RCC 7860 (cell line): ENCODE measurements at places on chromosomes 4 and X.
A peak's percentile ranks its signal among the peaks of the same experiment; 100 is the strongest.

DNA sequence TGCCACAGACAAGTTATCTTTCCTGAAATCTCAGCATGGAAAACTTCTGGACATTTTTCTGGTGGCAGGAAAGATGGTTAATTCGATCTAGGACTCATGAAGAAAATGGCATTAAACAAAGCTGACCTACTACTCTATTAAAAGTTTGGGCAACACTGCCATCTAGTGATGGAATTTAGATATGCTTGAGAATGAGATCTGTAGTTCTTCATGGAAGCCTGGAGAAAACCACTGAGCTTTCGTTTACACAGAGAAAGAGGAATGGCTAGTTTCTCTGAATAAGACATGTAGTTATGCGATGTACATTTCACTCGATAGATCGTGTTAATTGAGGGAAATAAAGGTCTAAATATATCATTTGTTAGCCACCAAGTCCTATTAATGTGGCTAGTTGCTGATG lies 51.7 kb upstream of the CHRDL1 start:
- DNase-seq = peak; percentile 22

GRCh38 chrX:24643116-24643515 lies 4.0 kb downstream of the PCYT1B start:
- DNase-seq = no peak

DNA sequence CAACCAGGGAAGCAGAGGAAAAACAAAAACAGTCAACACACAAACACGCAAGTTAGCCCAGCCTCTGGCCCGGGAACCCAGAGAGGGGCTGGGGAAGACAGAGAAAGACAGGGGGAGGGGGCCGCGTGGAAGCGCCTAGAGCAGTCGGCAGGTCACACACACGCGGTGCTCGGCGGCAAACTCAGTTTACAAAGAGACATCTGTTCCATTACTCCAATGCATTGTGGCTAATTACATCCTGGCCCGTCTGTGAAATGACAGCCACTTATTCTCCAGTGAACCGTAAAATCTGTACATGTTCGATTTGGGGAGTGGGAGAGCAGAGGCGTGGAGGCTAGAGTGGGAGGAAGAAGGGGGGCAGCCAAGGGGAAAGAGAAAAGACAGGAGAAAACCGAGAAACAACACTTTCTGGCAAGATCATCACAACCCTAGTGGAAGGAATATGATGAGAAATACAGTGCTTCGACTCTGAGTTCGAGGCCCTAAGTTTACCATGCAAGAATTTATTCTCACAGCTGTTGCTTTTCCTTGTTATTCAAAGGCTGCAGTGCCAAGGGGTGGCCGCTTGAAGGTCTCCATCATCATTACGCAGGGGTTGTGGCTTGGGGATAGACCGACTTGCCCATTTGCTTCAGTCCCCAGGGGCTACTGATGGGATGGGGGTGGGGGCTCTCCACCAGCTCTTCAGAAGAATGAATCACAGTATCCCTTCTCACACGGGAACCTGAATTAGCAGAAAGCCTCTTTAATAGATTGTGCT lies 167.7 kb downstream of the MGST2 start:
- DNase-seq = no peak

- DNase-seq = peak; percentile 66
These were observed 17.2 kb upstream of the RTL9 start for GRCh38 chrX:110341189-110342035.

- peak; percentile 83 for DNase-seq
These were observed 141.2 kb downstream of the PDGFC start for GRCh38 chr4:156830351-156830750.

GRCh38 chrX:440636-441035 lies 53.9 kb upstream of the PPP2R3B start:
- no peak for DNase-seq

DNA sequence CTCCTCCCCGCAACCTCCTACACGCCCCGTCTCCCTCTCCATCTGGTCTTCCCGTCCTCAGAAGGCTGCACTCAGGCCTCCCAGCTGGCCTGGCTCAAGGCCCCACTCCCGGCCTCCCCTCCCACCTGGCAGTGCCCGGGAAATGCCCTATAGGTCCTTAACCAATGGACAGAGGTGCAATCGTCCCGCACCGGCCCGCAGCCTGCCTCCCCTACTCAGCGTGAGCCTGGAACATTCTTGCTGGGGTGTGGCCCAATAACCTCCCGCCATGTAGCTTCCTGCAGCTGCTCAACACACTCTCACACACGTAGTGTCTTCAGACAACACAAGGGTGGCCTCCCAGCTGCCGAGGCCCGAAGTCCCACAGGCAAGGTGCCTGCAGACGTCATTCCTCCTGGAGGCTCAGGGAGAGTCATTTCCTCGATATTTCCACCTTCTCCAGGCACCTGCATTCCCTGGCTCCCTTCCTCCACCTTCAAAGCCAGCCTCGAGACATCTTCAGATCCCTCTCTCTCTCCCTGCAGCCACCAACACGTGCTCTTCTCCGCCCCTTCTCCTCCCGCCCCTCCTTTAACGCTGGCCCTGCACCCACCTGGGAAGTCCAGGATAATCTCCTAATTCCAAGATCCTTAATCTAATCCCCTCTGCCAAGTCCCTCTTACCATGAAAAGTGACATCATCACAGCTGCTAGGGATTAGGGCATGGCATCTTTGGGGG lies 56.2 kb downstream of the ADRA2C start:
- no peak for DNase-seq
